ENCODE measurements at places on chromosomes 7 and 10. TPM values are rescaled to one million over a fixed set of nuclear protein-coding genes. Genes with fewer than 3 reads are reported as not detected.

GRCh38 chr10:29790207-29790606 is 155.4 kb upstream of the SVIL start:
- no peak for DNase-seq
- no peak overlapping the region for H3K27ac ChIP-seq
- no peaks in the 10 kb centered on the region for H3K27me3 ChIP-seq
- no peaks in the 10 kb centered on the region for H3K36me3 ChIP-seq

GRCh38 chr7:159204664-159205063 is 60.0 kb upstream of the VIPR2 start:
- no peak overlapping the region for H3K27ac ChIP-seq
- no peaks in the 10 kb centered on the region for H3K4me1 ChIP-seq

DNA sequence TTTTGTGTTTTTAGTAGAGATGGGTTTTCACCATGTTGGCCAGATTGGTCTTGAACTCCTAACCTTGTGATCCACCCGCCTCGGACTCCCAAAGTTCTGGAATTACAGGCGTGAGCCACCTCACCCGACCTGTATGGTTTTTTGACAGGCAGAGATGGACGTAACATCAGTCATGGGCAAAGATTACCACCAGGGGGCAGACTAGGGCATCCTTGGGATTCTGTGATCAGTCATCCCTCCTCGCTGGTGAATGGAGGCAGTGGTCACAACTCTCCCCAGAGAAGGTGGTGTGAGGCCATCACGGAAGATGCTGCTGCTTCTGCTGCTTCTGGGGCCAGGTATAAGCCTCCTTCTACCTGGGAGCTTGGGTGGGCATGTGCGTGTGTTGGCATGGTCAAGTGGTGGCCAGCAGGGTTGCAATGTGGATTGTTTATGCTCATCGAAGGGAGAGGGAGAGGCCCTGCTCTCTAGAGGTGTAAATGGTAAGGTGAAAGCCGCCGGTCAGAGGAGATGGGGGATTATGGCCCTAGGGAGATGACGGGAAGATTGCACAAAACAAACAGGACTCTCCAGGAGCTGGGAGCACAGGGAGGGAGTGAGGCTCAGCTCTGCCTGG is 122.7 kb upstream of the PRSS1 start:
- no peak overlapping the region for H3K27ac ChIP-seq
- peak; percentile 32 for DNase-seq

DNA sequence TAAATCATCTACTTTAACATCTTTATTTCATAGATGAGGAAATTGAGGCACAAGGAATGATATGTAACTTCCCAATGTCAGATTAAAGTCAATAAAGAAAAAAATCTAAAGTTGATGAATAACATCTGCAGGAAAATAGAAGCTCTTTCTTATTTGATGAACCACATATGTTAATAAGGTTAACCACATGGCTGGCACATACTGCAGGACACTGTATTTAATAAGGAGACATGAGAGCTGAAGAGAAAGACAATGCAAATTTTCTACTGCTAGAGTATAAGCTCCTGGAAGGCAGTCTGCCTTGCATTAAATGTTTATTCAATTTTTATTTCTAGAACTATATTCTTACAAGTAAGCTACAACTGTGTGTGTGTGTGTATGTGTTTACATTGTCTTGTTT is 4.4 kb downstream of the RAB11FIP2 start:
- H3K4me1 ChIP-seq = peaks cover 34% of the 10 kb centered on the region
- no peak overlapping the region for H3K4me3 ChIP-seq
- no peak overlapping the region for H3K27ac ChIP-seq
- H3K36me3 ChIP-seq = peaks cover 10% of the 10 kb centered on the region

- DNase-seq = no peak
- no peaks in the 10 kb centered on the region for H3K36me3 ChIP-seq
- H3K27me3 ChIP-seq = no peaks in the 10 kb centered on the region
- H3K4me3 ChIP-seq = no peak overlapping the region
- peaks cover 4% of the 10 kb centered on the region for H3K4me1 ChIP-seq
These were observed 40.8 kb downstream of the RGS10 start for GRCh38 chr10:119501690-119502089.

DNA sequence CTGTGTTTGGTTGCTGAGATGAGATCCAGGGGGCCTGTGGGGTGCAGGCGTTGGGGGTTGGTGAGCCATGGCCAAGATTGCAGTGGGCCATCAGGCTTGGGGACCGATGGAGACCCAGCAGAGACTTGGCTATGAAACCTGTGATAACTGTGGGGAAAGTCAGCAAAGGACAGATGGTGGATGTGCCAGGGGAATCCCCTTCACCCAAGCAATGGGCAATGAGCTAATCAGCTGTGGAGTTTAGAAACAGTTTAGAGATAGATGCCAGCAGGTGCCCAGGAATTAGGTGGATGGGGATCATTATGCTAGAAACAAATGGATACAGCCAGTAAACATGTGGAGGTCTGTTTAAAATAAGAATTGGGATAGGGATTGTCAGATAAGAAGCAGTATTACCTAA is 151.4 kb upstream of the FERD3L start:
- H3K4me1 ChIP-seq = no peaks in the 10 kb centered on the region
- DNase-seq = no peak
- no peak overlapping the region for H3K4me3 ChIP-seq
- H3K27me3 ChIP-seq = no peaks in the 10 kb centered on the region
- no peak overlapping the region for H3K27ac ChIP-seq
- no peaks in the 10 kb centered on the region for H3K36me3 ChIP-seq

DNA sequence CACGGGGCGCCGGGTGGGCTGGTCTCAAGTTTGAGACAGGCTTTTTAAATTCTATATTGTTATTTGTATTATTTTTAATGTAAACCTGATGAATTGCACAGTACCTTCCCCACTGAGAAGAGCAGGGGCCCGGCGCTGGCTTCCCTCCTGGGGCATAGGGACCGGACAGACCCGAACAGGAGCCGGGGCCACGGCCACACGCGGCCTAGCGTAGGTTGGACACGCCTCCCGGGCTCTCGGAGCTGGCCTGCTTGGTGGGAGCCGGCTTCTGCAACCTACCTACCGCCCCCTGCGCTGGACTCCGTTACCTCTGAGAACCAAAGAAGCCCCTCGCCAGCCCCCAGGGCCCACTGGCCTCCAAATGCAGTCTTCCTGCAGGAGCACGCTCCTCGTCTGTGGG is 19.8 kb upstream of the LANCL2 start:
- H3K4me1 ChIP-seq = peaks cover 3% of the 10 kb centered on the region
- DNase-seq = no peak
- H3K27ac ChIP-seq = no peak overlapping the region
- no peaks in the 10 kb centered on the region for H3K27me3 ChIP-seq
- H3K4me3 ChIP-seq = no peak overlapping the region
- H3K36me3 ChIP-seq = no peaks in the 10 kb centered on the region

DNA sequence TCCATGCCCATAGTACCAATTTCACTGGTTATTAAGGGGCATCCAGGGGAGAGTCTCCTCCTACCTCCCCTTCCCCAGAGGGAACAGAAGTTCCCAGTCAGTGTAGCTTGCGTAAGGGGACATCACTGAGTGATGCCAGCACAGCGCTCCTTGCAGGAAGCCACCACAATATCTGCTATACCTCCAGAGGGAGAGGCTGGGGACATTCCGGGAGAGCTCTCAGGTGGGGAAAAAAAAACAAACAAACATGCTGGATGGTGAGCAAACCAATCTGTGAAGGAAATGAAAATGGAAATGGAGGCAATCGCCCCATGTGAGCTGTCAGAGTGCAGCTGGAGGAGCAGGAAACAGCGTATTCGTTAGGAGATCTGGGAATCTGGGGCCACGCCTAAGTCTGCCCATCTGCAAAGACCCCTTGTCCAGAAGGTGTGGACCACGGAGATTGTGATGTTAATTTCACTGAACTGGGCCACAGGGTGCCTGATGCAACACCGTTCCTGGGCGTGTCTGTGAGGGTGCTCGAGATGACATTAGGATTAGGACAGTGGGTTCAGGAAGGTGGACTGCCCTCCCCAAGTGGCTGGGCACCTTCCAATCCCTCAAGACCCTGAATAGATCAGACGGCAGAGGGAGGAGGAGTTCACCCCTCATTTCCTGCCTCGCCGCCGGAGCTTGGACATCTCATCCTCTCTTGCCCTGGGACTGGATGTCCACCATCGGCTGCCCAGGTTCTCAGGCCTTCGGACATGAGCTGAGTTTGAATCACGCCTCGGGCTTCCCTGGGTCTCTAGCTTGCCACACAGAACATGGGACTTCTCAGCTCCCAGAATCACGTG is 30.5 kb downstream of the GNA12 start:
- DNase-seq = no peak
- H3K4me3 ChIP-seq = peak overlapping the region; percentile 41
- no peaks in the 10 kb centered on the region for H3K36me3 ChIP-seq
- no peaks in the 10 kb centered on the region for H3K27me3 ChIP-seq
- H3K4me1 ChIP-seq = peaks cover 47% of the 10 kb centered on the region

- H3K4me1 ChIP-seq = no peaks in the 10 kb centered on the region
- H3K27ac ChIP-seq = no peak overlapping the region
- H3K36me3 ChIP-seq = no peaks in the 10 kb centered on the region
- no peak for DNase-seq
These were observed 65.0 kb upstream of the PFKP start for GRCh38 chr10:3002304-3002703.

- H3K4me1 ChIP-seq = no peaks in the 10 kb centered on the region
- peak overlapping the region; percentile 92 for H3K27ac ChIP-seq
- no peak overlapping the region for H3K4me3 ChIP-seq
These were observed 78.1 kb downstream of the TRRAP start for GRCh38 chr7:98956469-98956868.

GRCh38 chr10:27695706-27696105 is 49.9 kb downstream of the MKX start:
- DNase-seq = no peak
- peaks cover 5% of the 10 kb centered on the region for H3K4me1 ChIP-seq
- no peak overlapping the region for H3K4me3 ChIP-seq
- H3K27me3 ChIP-seq = no peaks in the 10 kb centered on the region

DNA sequence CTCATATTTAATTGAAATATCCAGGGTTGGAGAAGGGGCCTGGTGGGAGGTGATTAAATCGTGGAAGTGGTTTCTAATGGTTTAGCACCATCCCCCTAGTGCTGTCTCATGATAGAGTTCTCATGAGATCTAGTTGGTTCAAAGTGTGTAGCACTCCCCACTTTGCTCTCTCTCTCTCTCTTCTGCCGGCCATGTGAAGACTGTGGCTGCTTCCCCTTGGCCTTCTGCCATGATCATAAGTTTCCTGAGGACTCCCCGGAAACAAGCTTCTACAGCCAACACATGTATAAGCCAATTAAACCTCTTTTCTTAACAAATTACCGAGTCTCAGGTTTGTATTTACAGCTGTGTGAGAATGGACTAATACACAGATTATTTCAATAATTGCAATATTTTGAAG is 305.8 kb upstream of the KCND2 start:
- DNase-seq = no peak
- no peak overlapping the region for H3K27ac ChIP-seq
- H3K36me3 ChIP-seq = no peaks in the 10 kb centered on the region
- no peak overlapping the region for H3K4me3 ChIP-seq

GRCh38 chr7:974172-974571 is 1.2 kb downstream of the COX19 start:
- DNase-seq = no peak
- no peak overlapping the region for H3K27ac ChIP-seq
- no peaks in the 10 kb centered on the region for H3K36me3 ChIP-seq
- H3K4me1 ChIP-seq = peaks cover 17% of the 10 kb centered on the region
- H3K4me3 ChIP-seq = peak overlapping the region; percentile 98
- no peaks in the 10 kb centered on the region for H3K27me3 ChIP-seq

DNA sequence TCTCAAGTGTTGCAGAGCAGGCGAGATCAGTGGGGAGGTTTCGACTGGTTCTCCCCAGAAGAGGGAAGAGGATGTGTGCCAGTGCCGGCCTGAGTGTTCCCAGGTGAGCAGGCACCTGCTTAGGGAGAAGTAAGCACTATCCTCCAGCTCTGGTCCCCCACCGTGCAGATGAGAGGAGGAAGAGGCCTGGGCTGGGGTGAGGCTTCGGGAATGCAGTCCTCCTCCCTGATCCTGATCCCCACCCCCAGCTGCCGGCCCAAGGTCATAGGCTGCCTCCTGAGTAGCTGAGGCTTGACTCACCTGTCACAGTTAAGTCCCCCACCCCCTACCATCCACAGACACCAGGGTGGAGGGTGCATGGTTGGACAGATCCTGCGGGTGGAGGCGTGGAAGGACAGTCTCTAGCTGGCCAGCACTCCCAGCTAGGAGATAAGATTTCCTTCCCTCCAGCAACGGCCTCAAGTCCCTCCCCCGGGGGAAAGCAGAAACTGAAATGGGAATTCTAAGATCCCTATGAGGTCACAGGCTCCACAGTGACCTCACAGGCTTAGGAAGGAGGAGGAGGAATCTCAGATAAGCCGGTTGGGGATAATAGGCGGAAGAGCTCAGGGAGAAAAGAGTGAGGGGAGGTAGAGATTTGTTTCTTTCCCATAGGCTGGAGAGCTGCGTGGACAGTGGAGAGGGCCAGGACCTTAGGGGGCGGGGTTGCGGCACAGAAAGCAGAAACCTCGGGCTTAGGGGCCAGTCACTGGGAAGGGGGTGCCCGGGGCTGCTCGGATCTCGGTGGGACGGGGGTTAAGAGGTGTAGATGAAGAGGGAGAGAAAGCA is 1.0 kb downstream of the LRCH4 start:
- H3K4me1 ChIP-seq = peaks cover 41% of the 10 kb centered on the region
- peak; percentile 71 for DNase-seq
- H3K36me3 ChIP-seq = peaks cover 32% of the 10 kb centered on the region
- peak overlapping the region; percentile 99 for H3K27ac ChIP-seq
- H3K27me3 ChIP-seq = no peaks in the 10 kb centered on the region
- peak overlapping the region; percentile 77 for H3K4me3 ChIP-seq

DNA sequence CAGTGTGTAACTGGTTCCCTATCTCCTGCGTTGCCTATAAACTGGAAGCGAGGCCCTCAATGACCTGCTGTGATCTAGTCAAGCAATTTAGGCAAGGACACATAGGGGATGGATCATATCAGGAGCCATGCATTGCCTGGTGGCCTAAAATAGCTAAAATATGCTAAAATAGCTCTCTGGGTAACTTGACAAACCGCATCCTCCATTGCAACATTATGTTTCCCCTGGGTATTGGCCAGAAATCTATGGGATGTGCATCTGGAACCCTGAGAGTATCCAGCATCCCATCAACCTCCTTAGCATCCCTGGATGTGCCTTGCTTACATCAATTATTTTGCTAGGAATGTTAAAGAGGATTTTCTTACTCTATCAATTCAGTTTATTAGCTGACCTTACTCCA is 91.7 kb upstream of the ADCY1 start:
- H3K4me3 ChIP-seq = no peak overlapping the region
- no peak overlapping the region for H3K27ac ChIP-seq
- H3K27me3 ChIP-seq = no peaks in the 10 kb centered on the region
- no peak for DNase-seq
- H3K4me1 ChIP-seq = no peaks in the 10 kb centered on the region

- H3K4me1 ChIP-seq = peaks cover 35% of the 10 kb centered on the region
- no peaks in the 10 kb centered on the region for H3K27me3 ChIP-seq
- DNase-seq = no peak
- no peak overlapping the region for H3K4me3 ChIP-seq
- H3K36me3 ChIP-seq = peaks cover 14% of the 10 kb centered on the region
These were observed 36.7 kb downstream of the WAC start for GRCh38 chr10:28569506-28570159.

The SPDYE2B gene
- total RNA-seq = not detected

The GRM8 gene
- total RNA-seq = not detected

The IFIT1B gene
- not detected for total RNA-seq

The ANXA8L1 gene
- total RNA-seq = not detected

The GSTO1 gene
- 361 TPM for total RNA-seq

The PTN gene
- total RNA-seq = 23.2 TPM

The MCM7 gene
- 17.1 TPM for total RNA-seq

The CCL24 gene
- not detected for total RNA-seq

The HOXA6 gene
- total RNA-seq = not detected

The ELFN1 gene
- total RNA-seq = 6.1 TPM

The EEPD1 gene
- 9.1 TPM for total RNA-seq

The OR2A12 gene
- total RNA-seq = not detected

The GRID2IP gene
- total RNA-seq = not detected

The NEUROG3 gene
- not detected for total RNA-seq

Measured in heart left ventricle (tissue), 16 donors.